ENCODE measurements at places on chromosomes 3 and 15. TPM values are rescaled to one million over a fixed set of nuclear protein-coding genes. Genes with fewer than 3 reads are reported as not detected.
A peak's percentile ranks its signal among the peaks of the same experiment; 100 is the strongest.

GRCh38 chr15:67064607-67065530 is 533 bp upstream of the SMAD3 start:
- peaks cover 33% of the 10 kb centered on the region for H3K4me1 ChIP-seq
- peak overlapping the region; percentile 74 for H3K27ac ChIP-seq
- no peaks in the 10 kb centered on the region for H3K36me3 ChIP-seq
- no peaks in the 10 kb centered on the region for H3K27me3 ChIP-seq

- peak; percentile 92 for DNase-seq
- H3K4me3 ChIP-seq = peak within 1 kb of the TSS; percentile 86
- H3K36me3 ChIP-seq = no peaks in the 10 kb centered on the region
- H3K27ac ChIP-seq = peak within 1 kb of the TSS; percentile 95
Measured at GRCh38 chr3:49132437-49133225, at the start of gene LAMB2. Gene LAMB2 (minus strand): TSS chr3:49133050. CDS start chr3:49132867, 183 bp downstream.

DNA sequence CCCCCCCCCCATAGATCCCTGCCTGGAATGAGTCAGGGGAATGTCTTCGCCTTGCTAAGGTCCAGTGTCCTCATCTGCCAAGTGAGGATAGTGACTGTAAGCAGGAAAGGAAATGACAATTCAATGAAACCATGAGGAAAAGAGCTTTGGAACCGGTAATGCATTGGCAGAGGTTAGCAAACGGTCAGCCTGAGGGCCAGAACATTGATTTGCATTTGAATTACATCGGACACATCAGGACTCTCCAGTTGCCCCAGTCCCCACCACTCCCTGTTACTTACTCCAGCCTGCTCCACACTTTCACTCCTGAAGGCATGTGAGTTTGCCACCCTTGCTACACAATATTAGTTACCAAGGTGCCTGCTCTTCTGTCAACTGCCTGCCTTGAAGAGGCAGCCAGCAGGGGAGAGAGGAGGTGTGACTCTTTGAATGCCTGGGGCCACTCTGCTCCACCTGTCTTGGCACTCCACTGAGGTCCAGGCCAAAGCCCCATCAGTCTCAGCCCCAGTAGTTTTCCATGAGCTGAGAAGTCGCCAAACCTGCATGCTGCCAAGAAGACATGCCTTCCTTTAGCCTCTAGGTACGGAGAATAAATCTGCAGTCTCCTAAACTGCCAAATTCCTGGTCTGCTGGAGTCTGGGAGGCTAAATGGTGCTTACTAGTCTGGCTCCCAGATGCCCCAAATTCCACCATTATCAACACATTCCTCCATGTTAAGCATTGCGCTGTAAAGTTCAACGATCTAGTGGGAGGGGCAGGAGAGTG is 191.7 kb upstream of the TLE3 start:
- peak overlapping the region; percentile 18 for H3K27ac ChIP-seq
- H3K4me3 ChIP-seq = peak overlapping the region; percentile 5
- peaks cover 4% of the 10 kb centered on the region for H3K4me1 ChIP-seq
- peak; percentile 26 for DNase-seq

- H3K27ac ChIP-seq = no peak overlapping the region
- H3K27me3 ChIP-seq = no peaks in the 10 kb centered on the region
- no peak overlapping the region for H3K4me3 ChIP-seq
Measured at GRCh38 chr15:101615986-101616848, 36.0 kb downstream of the TM2D3 start.

DNA sequence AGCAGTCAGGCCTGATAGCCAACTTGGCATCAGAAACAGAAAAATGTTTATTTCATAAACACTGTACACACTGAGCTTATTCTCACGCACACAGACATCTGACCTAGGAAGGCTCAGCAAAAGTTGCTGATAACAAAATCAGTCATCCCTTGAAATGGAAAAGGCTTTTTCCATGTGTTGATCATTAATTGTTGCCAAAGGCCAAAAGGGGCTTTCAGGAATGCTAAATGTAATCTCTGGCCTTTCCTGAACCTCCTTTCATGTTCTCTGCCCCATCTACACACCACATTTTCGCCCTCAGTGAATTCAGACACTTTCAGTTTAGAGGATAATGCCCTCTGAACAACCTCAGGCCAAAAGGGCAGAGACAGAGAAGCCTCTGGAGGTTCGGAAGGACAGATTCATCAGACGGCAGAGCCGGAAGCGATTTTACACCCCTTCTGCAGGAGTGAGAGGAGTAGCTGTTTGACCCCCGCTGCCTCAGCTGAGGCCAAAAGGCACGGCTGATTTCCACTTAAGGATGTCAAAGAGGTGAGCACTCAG is 14.5 kb downstream of the RTP4 start:
- H3K36me3 ChIP-seq = no peaks in the 10 kb centered on the region
- no peaks in the 10 kb centered on the region for H3K27me3 ChIP-seq
- H3K4me1 ChIP-seq = no peaks in the 10 kb centered on the region
- H3K27ac ChIP-seq = no peak overlapping the region
- H3K4me3 ChIP-seq = no peak overlapping the region

- DNase-seq = peak; percentile 22
- no peaks in the 10 kb centered on the region for H3K27me3 ChIP-seq
- no peaks in the 10 kb centered on the region for H3K4me1 ChIP-seq
- no peak overlapping the region for H3K27ac ChIP-seq
Measured at GRCh38 chr3:145557405-145557804, 603.6 kb downstream of the PLOD2 start.

- H3K27ac ChIP-seq = no peak overlapping the region
- no peak overlapping the region for H3K4me3 ChIP-seq
- no peaks in the 10 kb centered on the region for H3K4me1 ChIP-seq
- H3K36me3 ChIP-seq = no peaks in the 10 kb centered on the region
- no peaks in the 10 kb centered on the region for H3K27me3 ChIP-seq
Measured at GRCh38 chr3:24428481-24428880, 66.2 kb downstream of the THRB start.

DNA sequence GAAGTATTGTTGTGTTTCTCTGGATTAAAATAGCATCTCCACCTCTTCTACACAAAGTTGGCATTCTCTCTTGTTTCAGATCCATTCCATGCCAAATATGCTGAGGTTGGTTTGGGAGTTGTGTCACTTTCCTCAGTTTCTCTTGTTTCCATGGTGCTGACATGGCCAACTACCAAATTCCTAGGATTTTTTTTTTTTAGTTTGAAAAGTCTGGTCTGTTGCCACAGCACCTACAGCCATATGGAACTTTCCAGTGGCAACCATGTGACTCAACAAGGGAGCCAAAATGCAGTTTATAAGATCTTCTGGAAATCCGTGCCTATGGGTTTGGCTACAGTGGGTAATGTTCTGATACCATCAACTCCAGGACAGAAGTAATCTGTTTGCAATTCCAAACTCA is 96.0 kb upstream of the CLSTN2 start:
- no peak overlapping the region for H3K27ac ChIP-seq
- H3K4me3 ChIP-seq = no peak overlapping the region
- H3K27me3 ChIP-seq = no peaks in the 10 kb centered on the region
- H3K36me3 ChIP-seq = no peaks in the 10 kb centered on the region

DNA sequence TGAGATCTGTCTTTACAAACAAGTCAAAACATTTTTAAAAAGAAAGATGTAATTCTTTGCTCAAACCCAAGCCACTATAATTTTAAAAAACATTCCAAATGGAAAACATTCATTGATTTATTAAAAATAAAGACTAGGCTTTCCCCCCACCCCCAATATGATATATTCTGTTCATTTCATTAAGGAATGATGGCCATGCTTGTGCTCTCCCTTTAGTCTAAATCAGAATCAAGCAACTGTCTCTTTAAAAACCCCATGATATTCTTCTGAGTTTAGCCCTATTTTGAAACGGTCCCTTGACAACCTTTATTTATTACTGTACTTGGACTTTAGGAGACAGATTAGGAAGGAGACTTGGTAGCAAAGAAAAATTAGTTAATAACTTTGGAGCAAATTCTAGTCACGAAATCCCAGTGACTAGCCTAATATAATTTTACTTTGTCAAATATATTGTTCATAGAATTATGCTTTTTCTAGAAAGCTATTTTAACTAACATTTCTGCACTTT is 38.4 kb downstream of the TSC22D2 start:
- no peaks in the 10 kb centered on the region for H3K27me3 ChIP-seq
- DNase-seq = no peak
- H3K27ac ChIP-seq = no peak overlapping the region
- peaks cover 6% of the 10 kb centered on the region for H3K4me1 ChIP-seq
- no peaks in the 10 kb centered on the region for H3K36me3 ChIP-seq
- no peak overlapping the region for H3K4me3 ChIP-seq

DNA sequence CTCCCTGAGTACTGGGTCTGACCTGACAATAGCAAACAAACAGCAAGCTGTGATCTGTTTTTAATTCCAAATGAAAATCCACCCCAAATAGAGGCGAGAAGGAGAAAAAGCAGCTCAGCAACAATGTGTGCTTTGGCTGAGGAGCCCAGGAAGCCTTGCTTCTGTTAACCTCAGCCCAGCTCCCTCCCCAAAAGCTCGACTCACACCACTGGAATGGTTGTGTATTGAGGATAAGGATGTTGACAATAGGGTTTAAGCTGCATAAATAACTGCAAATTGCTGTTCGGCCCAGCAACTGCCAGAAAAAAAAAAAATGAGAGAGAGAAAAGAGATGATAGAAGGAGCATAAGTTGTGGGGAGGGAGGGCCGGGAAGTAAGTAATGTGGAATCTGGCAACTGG is 104.0 kb upstream of the TBC1D5 start:
- no peaks in the 10 kb centered on the region for H3K27me3 ChIP-seq
- DNase-seq = no peak
- H3K36me3 ChIP-seq = no peaks in the 10 kb centered on the region
- H3K27ac ChIP-seq = no peak overlapping the region

DNA sequence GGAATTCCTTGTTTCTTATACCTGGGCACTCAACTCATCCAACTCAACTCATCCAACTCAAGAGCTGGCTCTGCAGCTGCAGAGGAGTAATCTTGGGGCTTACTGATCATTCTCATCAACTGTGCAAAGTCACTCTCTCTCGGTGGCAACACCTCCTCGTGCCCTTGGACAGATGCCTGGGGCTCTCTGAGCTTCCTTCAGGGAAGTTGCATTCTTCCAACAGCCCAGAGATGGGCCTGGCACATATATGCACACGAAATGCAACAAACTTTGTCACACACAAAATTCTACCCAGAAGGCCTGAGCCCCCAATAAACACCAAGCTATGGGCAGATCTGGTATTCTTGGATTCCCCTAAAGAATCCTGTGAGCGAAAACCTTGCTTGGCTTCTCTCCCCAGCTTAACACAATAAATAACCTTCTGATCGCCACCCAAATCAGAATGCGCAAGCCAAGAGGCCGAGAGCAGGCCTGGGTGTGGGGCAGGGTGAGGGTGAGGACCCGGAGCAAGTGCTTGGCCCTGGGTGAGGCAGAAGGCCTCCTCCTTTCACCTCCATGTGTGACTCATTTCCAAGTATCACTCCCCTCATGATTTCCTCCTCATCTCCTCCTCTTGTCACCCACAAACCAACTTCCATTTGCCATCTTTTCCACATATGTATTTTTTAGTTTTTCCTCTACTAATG is 15.4 kb downstream of the TGM5 start:
- no peak overlapping the region for H3K4me3 ChIP-seq
- H3K36me3 ChIP-seq = no peaks in the 10 kb centered on the region
- H3K27ac ChIP-seq = no peak overlapping the region
- no peak for DNase-seq

- no peak overlapping the region for H3K4me3 ChIP-seq
- H3K36me3 ChIP-seq = no peaks in the 10 kb centered on the region
- H3K4me1 ChIP-seq = no peaks in the 10 kb centered on the region
- no peaks in the 10 kb centered on the region for H3K27me3 ChIP-seq
Measured at GRCh38 chr3:183149915-183150750, 12.4 kb downstream of the LAMP3 start.

- no peaks in the 10 kb centered on the region for H3K36me3 ChIP-seq
- no peaks in the 10 kb centered on the region for H3K4me1 ChIP-seq
- no peak overlapping the region for H3K4me3 ChIP-seq
- no peak overlapping the region for H3K27ac ChIP-seq
Measured at GRCh38 chr3:184526088-184526433, 35.5 kb upstream of the EPHB3 start.

DNA sequence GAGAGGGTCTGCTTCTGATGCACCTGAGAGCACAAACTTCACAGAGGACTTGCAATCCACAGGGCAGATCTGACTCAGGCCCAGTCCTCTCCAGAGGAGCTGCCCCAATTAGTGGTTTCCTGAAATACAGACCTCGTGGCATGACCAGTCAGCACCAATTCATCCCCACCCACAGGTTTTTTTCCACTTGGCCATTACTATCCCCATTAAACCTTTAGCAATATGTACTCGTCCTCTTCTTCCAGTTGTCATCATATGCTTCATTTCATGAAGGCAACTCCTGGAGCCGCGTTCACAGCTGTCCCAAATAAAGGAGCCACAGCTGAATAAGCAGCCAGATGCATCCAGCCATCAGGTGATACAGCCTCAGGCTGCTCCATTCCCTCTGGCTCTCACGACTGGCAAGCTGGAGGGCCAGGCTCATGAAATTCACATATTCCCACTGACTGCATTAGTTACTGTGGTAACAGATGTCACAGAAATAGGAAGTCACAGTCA is 163.1 kb downstream of the FMN1 start:
- H3K4me1 ChIP-seq = no peaks in the 10 kb centered on the region
- H3K4me3 ChIP-seq = no peak overlapping the region
- H3K27me3 ChIP-seq = no peaks in the 10 kb centered on the region
- H3K36me3 ChIP-seq = no peaks in the 10 kb centered on the region

- no peaks in the 10 kb centered on the region for H3K4me1 ChIP-seq
- H3K36me3 ChIP-seq = no peaks in the 10 kb centered on the region
- no peak for DNase-seq
- no peak overlapping the region for H3K4me3 ChIP-seq
Measured at GRCh38 chr3:11145888-11146287, 8.4 kb upstream of the HRH1 start.

GRCh38 chr3:187889601-187890404 is 144.5 kb upstream of the BCL6 start:
- DNase-seq = no peak
- no peak overlapping the region for H3K27ac ChIP-seq
- H3K27me3 ChIP-seq = no peaks in the 10 kb centered on the region
- H3K36me3 ChIP-seq = no peaks in the 10 kb centered on the region
- H3K4me3 ChIP-seq = no peak overlapping the region

DNA sequence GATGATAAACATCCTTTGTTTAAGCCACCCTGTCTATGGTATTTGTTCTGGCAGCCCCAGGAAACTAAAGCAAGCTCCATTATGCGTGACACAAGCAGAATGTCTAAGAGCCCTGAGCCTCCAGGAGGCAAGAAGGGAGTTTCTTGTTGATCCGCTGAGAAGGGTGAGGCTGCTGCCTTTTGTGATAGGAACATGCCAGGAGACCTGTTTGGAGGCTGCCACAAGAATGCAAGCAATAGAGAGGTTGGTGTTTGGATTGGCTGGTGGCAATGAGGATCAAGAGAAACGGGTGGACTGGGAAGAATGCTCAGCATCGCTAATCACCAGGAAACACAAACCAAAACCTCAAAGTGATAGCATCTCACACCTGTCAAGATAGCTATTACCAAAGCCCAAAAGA is 104.8 kb downstream of the ASB7 start:
- H3K36me3 ChIP-seq = no peaks in the 10 kb centered on the region
- no peak for DNase-seq
- no peak overlapping the region for H3K4me3 ChIP-seq
- H3K27me3 ChIP-seq = no peaks in the 10 kb centered on the region
- H3K4me1 ChIP-seq = no peaks in the 10 kb centered on the region

Gene NEIL1
- 22.6 TPM for polyA plus RNA-seq

Gene IL20RB
- not detected for polyA plus RNA-seq

Gene SATB1
- 6.2 TPM for polyA plus RNA-seq

Gene KNL1
- polyA plus RNA-seq = 2.5 TPM

Gene ERICH6
- polyA plus RNA-seq = not detected

Gene C2CD4A
- 0.17 TPM for polyA plus RNA-seq

Gene BCL2A1
- 0.67 TPM for polyA plus RNA-seq

Gene ASB14
- polyA plus RNA-seq = not detected

Gene SLC12A1
- polyA plus RNA-seq = 370 TPM

Gene TM4SF18
- polyA plus RNA-seq = 14.2 TPM

Gene LAMB2
- polyA plus RNA-seq = 460 TPM

Gene STRA6
- polyA plus RNA-seq = 31.9 TPM

Gene TMEM45A
- 4.6 TPM for polyA plus RNA-seq

Gene OPA1
- polyA plus RNA-seq = 18.1 TPM

Gene GHSR
- not detected for polyA plus RNA-seq

Measured in kidney (tissue), 22 donors.